Fibroblast of skin of right quadriceps (primary cell): ENCODE measurements at places on chromosomes 12 and 14.

- peak; percentile 4 for DNase-seq
Measured at GRCh38 chr14:104604458-104605449, at the start of gene TMEM179. TMEM179 (minus strand) TSS chr14:104604772; CDS start chr14:104604741, 31 bp downstream.

DNA sequence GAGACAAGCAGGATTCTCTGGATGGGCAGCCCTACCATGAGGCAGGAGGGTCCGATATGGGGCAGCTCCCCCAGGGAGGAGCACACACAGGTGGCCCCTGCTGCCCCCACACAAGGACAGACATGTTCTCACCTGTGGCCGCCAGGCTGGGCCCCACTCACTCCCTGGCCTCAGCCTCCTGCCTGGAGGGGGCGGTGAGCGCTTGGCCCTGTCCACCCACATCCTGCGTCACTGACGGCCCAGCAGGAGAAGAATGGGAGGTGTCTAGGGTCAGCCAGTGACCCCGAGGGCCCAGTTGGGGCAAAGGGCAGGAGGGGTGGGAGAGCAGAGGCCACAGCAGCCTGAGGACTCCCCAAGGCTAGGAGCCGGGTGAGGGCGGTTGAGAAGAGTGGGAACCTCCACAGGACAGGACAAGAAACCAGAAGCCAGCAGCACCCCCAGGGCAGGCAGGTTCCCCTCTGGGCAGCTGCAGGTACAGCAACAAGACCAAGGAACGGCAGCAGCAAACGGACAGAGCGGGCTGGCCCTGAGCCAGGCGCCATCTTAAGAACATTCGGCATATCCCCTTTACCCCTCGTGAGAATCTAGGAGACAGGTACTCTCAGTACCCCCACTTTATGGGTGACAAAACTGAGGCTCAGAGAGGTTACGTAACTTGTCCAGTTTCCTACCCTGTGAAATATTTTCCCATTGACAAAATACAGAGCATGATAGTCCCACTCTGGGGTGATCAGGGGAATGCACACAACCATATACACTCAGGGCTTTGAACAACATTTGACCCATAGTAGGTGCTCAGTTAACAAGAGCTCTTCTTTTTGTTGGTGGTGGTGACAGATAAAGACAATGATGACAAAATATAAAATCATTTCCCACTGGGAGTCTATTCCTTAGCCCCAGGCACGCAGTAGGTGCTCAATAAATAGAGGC lies 74.3 kb downstream of the NCOR2 start:
- no peak for DNase-seq

DNA sequence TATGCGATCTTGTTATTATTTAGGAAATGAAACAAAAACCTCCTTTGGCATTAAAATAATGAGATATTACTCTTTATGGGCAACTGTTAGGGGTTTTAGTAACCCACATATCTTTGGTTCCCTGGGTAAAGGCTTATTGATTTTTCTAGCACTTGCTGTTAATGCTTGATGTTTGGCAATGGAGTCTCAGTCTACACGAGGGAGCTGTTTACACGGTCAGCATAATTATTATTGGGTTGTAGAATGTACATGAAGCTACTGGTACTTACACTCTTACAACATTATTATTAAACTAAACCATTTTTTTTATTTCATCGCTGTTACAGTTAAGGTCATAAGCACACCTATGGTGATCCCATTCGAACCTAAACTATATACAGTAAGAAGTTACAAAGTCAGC lies 12.1 kb downstream of the RPS29 start:
- no peak for DNase-seq

DNA sequence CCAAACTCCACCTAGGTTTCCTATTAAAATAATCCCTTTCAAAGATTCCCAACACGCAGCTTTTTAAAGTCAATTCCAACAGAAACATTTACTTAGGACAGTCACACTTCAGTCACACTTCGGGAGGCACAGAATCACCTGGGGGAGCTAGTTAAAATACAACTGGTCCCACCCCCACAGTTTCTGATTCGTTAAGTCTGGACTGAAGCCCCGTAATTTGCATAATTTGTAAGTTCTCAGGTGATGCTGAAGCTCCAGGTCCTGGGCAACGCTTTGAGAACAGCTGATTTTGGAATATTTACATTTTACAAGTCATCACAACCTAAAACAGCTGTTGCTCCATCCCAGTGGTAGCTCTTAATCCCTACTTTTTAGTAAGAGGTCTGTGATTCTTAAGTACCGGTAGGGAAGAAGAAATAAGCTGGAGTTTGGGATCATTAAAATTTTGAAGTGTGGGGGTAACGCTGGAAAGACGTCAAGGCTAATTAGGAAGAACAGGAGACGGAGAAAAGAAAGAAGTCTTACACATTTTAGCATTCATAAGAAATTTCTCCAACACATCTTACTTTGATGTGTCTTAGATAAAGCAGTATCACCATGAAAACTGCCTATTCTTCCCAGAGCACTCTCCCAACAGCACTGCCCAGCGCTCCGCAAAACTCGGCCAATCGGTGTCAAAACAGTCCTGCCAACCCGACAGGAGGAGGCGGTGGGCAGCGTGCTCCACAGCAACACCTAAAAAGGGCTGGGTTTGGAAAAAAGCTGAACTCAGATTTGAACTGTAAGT lies 1.1 kb downstream of the IPO8 start:
- peak; percentile 13 for DNase-seq

GRCh38 chr12:98172801-98173200 lies 342.6 kb upstream of the TMPO start:
- no peak for DNase-seq

GRCh38 chr12:8562310-8562709 lies 21.6 kb upstream of the CLEC4E start:
- DNase-seq = no peak

DNA sequence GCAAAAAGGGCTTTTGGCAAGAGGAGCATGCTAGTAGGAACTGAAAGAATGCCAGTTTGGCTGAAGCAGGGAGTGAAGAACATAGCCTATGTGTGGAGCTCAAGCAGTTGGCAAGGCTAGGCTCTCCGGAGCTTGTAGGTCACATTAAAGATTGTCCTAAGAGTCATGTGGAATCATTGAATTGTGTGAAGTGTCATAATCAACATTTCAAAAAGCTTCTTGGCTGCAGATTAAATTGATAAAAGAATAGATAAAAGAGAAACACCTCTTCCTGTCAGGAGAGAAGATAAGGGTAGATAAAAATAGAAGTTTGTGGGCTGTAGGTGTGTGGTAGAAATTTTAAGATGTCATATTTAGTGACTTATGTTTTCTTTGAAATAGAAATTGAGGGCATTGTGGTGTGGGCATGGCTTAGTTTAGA lies 36.1 kb downstream of the CPSF6 start:
- DNase-seq = no peak

GRCh38 chr14:60514741-60515491 lies 6.0 kb downstream of the SIX6 start:
- DNase-seq = no peak

DNA sequence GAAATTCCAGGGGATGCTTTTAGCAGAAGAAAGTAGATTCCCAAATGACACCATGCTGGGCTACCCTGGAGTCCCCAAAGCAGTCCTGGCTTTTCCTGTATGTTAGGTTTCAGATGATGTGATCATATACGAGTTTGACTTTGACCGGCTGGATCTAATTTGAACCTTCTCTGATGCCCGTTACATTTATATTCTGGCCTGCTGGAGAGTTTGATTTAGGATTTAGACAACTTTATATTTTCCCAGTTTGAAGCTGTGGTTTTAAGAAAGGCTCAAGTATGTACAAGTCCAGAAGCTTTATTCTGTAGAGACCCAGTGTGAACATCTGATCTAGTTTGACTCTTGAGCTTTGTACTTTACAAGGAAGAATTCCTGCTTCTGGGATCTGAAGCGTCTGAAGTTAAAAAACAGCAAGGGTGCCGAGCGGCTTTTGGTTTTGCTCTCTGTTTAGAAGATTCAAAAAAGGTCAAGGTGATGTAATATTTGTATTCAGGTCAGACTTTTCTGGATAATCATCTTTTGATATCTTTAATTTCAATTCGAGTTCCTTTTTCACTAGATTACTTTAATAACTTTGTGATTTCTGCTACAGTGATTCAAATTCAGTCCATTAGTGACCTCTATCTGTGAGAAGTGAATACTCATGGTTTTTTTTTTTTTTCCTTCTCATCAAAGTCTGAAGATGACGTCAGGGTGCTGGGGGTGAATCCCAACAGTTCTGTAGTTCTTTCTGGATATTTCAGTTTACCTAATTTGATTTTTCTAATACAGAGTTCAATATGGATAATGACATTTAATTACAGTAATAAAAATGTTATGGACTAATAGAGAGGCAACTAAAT lies 6.3 kb downstream of the FLRT2 start:
- peak; percentile 76 for DNase-seq

GRCh38 chr12:92639017-92639416 lies 63.8 kb upstream of the PLEKHG7 start:
- no peak for DNase-seq

- DNase-seq = no peak
Measured at GRCh38 chr14:30332374-30332773, 226.6 kb upstream of the G2E3 start.

- DNase-seq = no peak
Measured at GRCh38 chr12:46609674-46610073, 216.1 kb downstream of the SLC38A4 start.
